Activated naive CD4-positive, alpha-beta T cell (primary cell): ENCODE measurements at places on chromosomes 13 and 19.

GRCh38 chr13:110746438-110746837, 32.9 kb downstream of the ING1 start:
- DNase-seq = no peak

- no peak for DNase-seq
Observed at GRCh38 chr13:29543230-29544215, 52.0 kb downstream of the SLC7A1 start.

- DNase-seq = no peak
Observed at GRCh38 chr19:19205416-19206410, 2.5 kb upstream of the NR2C2AP start.

GRCh38 chr13:48942131-48942530, 33.6 kb upstream of the FNDC3A start:
- no peak for DNase-seq
